ENCODE measurements at places on chromosomes 11 and 22. TPM values are rescaled to one million over a fixed set of nuclear protein-coding genes. Genes with fewer than 3 reads are reported as not detected.

The DRD2 gene
- 0.63 TPM for polyA plus RNA-seq

GRCh38 chr11:130909650-130910049 lies 6.6 kb downstream of the SNX19 start:
- H3K36me3 ChIP-seq: peaks cover 12% of the 10 kb centered on the region
- H3K27me3 ChIP-seq: no peaks in the 10 kb centered on the region
- H3K4me3 ChIP-seq: no peak overlapping the region
- H3K27ac ChIP-seq: peak overlapping the region; percentile 56

DNA sequence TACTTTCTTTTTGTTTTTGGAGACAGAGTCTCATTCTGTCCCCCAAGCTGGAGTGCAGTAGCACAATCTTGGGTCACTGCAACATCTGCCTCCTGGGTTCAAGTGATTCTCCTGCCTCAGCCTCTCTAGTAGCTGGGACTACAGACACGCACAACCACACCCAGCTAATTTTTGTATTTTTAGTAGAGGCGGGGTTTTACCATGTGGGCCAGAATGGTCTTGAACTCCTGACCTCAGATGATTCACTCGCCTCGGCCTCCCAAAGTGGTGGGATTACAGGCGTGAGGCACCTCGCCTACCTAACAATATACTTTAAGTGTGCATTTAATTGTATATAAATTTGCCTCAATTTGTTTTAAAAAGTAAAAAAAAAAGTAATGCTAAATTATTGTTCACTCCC lies 38.4 kb downstream of the GRK3 start:
- no peak overlapping the region for H3K4me3 ChIP-seq
- no peaks in the 10 kb centered on the region for H3K36me3 ChIP-seq
- no peak for DNase-seq
- H3K27ac ChIP-seq: no peak overlapping the region

The CD3E gene
- polyA plus RNA-seq: 2.5 TPM

The WNT11 gene
- polyA plus RNA-seq: 0.25 TPM

GRCh38 chr11:94533206-94533605 lies 10.5 kb upstream of the FUT4 start:
- H3K4me1 ChIP-seq: peaks cover 4% of the 10 kb centered on the region
- no peak overlapping the region for H3K4me3 ChIP-seq
- H3K27ac ChIP-seq: no peak overlapping the region
- H3K36me3 ChIP-seq: no peaks in the 10 kb centered on the region

The MRGPRE gene
- not detected for polyA plus RNA-seq

- H3K27me3 ChIP-seq: no peaks in the 10 kb centered on the region
- H3K27ac ChIP-seq: no peak overlapping the region
- no peaks in the 10 kb centered on the region for H3K4me1 ChIP-seq
- H3K4me3 ChIP-seq: no peak overlapping the region
Measured at GRCh38 chr11:111623527-111624030, 21.3 kb downstream of the SIK2 start.

DNA sequence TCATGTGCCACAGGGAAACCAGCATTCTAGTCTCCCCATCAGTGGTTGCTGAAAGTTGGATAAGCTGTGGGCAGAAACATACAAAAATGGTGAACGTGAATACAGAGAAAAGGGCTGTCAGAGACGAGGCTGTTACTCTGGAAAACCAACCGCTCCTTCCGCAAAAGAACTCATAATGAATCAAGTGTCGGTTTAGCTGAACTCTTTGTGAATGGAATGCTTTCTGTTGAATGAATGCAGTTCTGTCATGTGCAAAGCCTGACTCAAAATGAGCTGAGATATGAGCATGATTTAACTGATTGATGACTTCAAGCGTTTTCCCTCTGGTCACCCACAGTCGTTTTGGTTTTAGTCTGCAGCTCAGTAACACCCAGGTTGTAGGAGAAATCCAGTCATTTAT lies 298.3 kb downstream of the ETS1 start:
- no peak overlapping the region for H3K27ac ChIP-seq
- H3K27me3 ChIP-seq: no peaks in the 10 kb centered on the region
- no peak overlapping the region for H3K4me3 ChIP-seq

The NTM gene
- polyA plus RNA-seq: 0.28 TPM

DNA sequence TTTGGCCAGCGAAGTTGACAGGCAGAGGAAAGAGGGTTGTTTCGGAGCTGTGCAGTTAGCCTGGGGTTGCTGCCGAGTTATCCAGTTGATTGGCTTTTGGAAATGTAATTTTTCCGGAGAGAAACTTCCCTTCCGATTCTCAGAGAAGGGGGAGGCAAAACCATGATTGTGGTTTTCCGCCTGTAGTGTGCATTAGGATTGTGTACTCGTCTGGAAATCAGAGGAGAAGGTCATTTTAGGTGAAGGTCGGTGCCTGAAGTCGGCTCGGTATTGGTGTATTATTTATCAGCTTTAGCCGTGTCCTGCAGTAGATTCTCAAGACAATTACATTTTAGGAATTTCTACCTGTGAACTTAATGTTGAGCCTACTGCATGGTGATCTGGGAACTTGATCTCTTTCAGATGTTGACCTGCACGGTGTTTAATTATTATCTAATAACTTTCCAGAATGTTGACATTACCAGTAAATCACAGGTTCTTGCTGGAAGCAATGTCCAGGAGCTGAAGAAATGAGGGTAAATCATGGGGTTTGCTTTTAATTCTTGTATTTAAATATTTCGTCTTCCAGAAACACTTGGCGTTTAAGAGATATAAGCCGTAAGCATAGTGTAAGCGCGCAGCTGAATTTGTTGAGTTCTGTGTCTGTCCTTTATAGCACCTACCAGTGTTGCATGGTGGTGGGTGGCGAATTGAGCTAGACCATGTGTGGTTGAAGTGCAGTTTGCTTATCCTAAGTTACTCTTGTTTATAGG lies 1.3 kb downstream of the ARHGEF12 start:
- H3K27ac ChIP-seq: peak overlapping the region; percentile 81
- no peaks in the 10 kb centered on the region for H3K27me3 ChIP-seq
- peaks cover 2% of the 10 kb centered on the region for H3K4me1 ChIP-seq
- no peaks in the 10 kb centered on the region for H3K36me3 ChIP-seq
- no peak for DNase-seq

DNA sequence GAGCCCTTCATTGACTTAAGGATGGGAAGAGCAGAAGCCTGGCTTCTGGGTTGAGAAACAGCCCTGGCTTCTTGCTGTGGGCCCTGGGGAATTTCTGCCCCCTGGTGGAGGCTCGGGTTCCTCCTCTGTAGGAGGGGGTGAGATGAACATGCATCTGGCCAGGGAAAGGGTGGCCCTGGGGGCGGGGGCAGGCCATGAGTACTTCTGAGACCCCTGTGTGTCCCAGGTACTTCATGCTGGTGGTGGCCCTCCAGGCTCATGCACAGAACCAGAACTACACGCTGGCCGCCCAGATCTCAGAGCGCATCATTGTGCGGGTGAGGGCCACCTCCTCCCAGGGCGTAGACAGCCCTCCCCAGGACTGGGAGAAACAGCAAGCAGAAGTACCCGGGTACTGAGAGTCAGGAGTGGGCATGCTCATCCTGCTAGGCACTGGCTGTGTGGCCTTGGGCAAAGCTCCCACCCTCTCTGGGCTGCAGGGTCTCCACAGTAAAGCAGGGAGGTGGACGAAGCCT lies 15.8 kb downstream of the TMEM258 start:
- no peak for DNase-seq
- H3K4me1 ChIP-seq: no peaks in the 10 kb centered on the region
- H3K27me3 ChIP-seq: no peaks in the 10 kb centered on the region
- no peaks in the 10 kb centered on the region for H3K36me3 ChIP-seq

DNA sequence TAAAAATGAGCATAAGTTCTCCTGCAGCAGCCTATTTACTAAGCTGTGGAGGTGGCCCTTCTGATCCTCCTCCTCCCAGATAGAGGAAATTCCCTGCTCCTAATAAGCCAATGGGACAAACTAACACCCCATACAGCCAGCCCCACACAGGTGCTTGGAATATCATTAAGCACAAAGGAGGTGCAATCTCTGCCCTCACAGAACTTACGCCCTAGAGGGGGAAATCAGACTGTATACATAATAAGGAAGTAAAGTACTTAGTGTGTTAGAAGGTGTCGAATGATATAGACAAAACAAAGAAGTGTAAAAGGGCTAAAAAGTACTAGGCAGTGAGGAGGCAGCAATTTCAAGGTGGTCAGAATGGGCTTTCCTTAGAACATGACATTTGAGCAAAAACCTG lies 5.8 kb downstream of the MS4A12 start:
- no peak overlapping the region for H3K27ac ChIP-seq
- DNase-seq: no peak
- H3K4me3 ChIP-seq: no peak overlapping the region
- no peaks in the 10 kb centered on the region for H3K4me1 ChIP-seq
- no peaks in the 10 kb centered on the region for H3K27me3 ChIP-seq

DNA sequence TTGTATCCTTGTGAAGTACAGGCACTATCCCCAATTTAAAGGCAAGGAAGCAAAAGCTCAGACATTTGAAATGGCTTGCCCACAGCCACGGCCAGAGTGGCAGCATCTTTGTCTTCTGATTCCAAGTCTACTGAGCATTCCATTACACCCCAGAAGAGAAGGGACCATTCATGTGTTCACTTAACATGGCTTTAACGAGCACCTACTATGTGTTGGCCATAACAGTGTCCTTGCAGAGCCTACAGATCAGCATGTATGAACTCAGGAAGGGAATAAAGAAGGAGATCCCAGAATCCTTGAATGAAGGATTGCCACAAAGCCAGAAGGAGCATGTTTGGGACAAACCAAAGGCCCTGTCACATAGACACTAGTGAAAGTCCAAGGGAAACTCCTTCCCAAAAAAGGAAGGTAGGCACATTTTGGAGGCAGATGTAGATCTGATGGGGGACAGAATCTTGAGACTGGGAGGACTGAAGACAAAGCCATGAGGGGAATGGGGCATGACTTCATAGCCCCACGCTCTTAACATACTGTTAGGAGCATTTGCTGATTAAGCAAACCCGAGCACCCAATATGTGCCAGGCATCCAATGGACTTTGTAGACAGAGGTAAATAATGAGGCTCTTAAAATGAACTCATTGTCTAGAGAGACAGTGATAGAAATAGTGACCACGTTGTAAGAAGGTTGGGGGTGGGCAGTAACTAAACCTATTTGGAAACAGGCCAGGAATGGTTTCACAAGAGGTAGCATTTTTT lies 54.9 kb downstream of the P4HA3 start:
- no peak overlapping the region for H3K4me3 ChIP-seq
- DNase-seq: no peak
- H3K27ac ChIP-seq: no peak overlapping the region
- H3K36me3 ChIP-seq: no peaks in the 10 kb centered on the region
- no peaks in the 10 kb centered on the region for H3K27me3 ChIP-seq
- H3K4me1 ChIP-seq: no peaks in the 10 kb centered on the region

The FLRT1 gene
- polyA plus RNA-seq: not detected

- H3K27ac ChIP-seq: no peak overlapping the region
- DNase-seq: no peak
- no peak overlapping the region for H3K4me3 ChIP-seq
Measured at GRCh38 chr11:126874276-126874675, 126.3 kb downstream of the KIRREL3 start.

The OR52E8 gene
- not detected for polyA plus RNA-seq

The RIMBP3C gene
- polyA plus RNA-seq: not detected

DNA sequence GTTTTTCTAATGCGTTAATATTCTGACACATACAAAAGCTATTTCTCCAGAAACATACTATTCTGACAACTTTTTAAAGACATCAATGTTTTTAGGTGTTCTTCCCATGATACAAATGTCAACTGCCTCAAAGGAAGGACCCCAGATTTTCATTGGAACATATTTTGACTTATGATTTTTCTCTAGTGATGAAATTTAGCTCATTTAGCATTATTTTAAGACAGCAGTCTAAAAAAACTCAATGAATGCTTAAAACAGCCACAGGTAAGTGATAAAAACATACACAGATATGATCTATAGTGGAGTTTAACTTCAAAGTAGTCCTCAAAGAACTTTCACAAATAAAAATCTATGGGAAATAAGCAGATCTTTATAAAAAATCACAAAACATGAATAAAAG lies 24.9 kb downstream of the XKR3 start:
- no peaks in the 10 kb centered on the region for H3K4me1 ChIP-seq
- H3K27ac ChIP-seq: no peak overlapping the region
- H3K4me3 ChIP-seq: no peak overlapping the region

DNA sequence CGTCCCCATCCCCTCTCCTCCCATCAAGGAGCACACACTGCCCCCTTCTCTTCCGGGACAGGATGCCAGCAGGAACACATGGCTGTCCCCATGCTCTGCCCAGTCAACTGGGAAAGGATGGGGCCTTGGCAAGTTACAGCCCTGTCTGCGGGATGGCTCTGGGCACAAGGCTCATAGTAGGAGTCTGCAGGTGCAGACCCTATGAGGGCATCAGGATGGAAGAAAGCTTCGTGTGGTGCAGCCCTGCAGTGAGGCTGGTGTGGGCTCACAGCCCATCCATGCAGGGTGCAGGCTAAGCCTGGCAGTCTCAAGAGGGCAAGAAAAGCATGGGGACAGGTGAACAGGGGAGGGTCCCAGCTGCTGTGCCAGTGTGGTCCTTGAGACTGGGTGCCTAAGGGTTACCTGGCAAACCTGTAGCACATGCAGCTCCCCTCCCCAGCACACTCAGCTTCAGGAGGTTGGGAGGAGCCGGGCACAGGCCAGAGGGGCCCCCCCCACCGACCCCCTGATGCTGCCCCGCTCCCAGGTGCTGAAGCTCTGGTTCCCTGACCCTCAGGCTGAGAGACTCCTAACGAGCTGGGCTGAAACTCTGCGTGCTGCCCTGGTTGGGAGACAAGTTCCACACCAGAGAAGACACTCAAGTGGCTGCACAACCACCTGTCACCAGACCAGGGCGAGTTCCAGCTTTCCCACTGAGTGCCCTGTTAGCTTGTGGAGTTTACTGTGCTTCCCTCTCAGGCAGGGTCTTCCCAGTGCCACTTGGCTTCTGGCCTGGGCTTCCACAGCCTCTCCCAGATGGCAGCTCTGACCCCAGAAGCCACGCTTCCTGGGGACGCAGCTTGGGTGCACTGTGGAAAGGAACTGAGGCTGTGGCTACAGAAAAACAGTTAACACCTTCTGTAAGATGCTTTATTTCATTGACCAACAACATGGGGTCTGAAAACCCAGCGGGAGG lies 3.3 kb upstream of the SCARF2 start:
- no peaks in the 10 kb centered on the region for H3K4me1 ChIP-seq
- peak; percentile 32 for DNase-seq
- no peaks in the 10 kb centered on the region for H3K27me3 ChIP-seq
- no peak overlapping the region for H3K27ac ChIP-seq
- no peaks in the 10 kb centered on the region for H3K36me3 ChIP-seq

DNA sequence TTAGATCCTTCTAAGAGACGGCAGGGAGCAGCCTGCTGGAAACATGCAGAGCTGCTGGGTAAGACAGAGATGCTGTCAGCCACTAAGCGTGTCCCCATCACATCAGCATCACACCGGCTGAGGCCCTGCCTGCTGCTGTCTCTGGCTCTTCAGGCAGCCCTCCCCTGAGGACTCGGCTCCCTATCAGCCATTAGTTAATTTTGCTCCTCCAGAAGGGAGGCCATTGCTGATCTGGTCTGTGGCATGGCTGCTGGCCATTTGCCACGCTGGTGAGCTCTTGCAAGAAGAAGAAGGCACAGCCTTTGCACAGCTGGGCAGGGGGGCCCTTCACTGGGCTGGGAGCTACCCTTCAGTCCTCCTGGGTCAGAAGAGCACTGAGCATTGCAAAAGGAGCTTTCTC lies 131.2 kb upstream of the PARVA start:
- no peak overlapping the region for H3K4me3 ChIP-seq
- H3K36me3 ChIP-seq: peaks cover 9% of the 10 kb centered on the region
- H3K4me1 ChIP-seq: peaks cover 3% of the 10 kb centered on the region
- DNase-seq: peak; percentile 42
- H3K27ac ChIP-seq: no peak overlapping the region
